Activated CD4-positive, alpha-beta T cell treated with anti-CD3 and anti-CD28 coated beads, Interleukin-2, amount 50 U/mL, for 1 hour (primary cell): ENCODE measurements at places on chromosomes 7 and 10.

- no peak for DNase-seq
Measured at GRCh38 chr10:116080553-116080952, 192.5 kb downstream of the GFRA1 start.

DNA sequence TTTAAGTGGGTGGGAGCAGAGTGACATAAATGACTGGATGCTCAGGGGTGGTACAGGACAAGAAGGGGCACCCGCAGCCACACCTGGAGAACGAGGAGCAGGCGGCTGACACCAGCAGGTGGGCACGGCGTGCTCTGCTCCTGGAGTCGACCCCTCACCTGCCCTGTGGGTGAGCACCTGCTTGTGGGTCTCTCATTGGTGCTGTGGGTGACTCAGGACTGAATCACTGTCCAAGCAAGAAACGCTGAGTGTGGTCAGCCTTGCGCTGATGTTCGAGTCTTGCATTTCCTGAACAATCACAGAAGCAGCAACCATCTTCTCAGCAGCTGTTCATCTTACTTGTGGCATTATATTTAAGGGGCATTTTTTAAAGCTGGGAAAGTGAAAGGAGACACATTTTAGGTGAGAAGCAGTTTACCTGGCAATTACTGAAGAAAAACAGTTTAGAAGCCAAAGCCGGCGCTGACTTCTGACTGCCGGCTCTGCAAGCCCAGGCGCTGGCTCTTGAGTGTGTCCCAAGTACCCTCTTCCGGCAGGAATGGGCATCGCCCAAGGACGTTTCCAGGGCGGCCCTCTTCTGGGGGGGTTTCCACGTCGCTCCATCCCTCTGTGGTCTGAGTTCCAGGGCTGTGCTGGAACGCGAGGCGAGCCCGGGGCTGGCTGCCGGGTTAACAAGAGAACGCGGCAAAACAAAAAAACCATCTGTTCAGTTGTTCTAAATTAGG is 145.2 kb upstream of the PFKP start:
- DNase-seq = no peak

DNA sequence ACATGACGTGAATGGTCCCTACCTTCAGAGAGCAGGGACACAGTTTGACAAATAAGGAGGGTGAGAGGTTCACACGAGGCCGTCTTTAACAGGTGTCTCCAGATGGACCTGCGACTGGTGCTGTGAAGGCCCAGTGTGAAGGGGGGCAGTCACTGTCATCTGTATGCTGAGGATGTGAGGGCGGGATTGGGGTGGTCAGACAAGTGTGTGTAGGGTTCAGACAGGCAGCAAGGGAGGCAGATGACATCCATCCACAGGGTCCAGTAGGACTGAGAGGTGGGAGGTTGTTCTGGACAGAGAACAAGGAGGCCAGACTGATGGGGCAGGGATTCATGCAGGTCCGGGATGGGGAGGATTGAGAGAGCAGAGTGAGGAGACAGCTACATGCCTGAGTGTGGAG is 232.6 kb upstream of the GPR26 start:
- DNase-seq = no peak

DNA sequence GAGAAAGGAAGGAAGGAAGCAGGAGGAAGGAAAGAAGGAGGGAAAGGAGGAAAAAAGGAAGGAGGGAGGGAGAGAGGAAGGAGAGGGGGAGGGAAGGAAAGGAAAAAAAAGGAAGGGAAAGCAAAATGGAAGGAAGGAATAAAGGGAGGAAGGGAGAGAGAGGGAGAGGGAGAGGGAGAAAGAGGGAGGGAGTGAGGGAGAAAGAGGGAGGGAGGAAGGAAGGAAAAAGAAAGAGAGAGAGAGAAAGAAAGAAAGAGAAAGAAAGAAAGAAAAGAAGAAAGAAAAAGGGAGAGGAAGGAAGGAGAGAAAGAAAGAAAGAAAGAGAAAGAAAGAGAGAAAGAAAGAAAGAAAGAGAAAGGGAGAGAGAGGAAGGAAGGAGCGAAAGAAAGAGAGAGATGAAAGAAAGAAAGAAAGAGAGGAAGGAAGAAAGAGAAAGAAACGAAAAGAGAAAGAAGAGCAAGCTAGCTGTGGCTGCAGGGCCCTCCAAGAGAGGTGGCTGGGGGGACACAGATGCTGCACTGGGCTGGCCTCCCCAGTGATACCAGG is 472.4 kb upstream of the MGMT start:
- DNase-seq = no peak

DNA sequence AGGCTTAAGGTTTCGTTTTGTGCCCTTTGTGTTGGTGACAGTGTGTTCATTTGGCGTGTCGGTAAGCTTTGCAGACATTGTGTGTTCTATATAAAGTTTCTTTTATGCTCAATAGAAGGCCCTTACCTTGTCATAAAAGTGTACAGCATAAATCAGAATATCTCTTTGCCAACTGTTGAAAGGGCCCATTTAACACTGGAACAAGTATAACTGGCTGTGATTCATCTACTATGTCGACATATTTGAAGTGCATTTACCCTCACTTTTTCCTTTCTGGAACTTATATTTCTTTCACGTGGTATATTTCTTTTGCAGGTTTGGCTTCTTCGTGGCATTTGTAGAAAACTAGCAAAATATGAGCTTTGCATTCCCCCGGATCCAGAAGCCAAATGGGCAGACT is 32.7 kb downstream of the EEPD1 start:
- no peak for DNase-seq

DNA sequence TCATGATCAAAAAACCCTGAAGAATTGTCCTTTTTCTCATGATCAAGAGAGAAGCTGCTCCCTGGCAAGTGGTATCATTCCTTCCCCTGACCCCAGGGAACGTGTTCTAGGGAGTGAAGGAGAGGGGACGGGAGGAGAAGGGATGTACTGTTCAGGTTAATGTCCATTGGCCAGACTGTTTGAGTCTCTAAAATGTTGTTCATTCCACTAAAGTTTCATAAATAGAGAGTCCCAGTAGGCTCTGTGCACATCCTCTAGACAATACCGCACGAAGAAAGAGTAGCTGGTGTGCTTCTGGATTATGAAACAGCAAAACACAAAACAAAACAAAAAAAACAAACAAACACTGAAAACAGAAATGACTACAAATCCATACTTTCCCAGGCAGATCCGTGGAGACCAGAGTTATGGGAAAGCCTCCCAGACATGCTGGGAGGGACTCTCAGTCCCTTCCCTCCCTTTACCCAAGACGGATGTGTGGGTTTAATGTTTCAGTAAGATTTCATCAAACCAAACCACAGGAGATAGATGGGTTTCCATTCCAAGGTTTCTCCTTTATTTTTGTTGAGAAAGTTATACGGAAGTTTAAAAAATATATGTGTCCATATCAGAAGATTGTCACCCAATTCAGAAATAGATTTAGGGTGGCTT is 66.5 kb upstream of the TNS3 start:
- DNase-seq = no peak

DNA sequence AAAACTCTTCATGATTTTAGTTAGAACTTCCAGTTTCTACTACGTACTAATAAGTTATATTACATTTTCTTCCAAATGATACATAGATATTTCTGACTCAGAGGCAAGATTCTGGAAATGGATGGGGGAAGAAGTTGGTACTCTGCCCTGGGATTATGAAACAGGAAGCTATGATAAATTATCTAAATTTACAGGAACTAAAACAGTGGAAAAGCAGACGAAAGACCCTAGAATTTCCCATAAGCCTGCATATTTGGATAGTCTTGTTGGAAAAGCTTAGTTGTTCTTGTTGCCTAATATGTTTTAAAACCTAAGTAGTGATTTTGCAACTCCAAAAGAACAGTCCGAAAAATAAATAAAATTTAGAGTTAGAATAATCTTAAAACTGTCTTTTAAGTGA is 21.8 kb downstream of the CFAP69 start:
- DNase-seq = no peak

DNA sequence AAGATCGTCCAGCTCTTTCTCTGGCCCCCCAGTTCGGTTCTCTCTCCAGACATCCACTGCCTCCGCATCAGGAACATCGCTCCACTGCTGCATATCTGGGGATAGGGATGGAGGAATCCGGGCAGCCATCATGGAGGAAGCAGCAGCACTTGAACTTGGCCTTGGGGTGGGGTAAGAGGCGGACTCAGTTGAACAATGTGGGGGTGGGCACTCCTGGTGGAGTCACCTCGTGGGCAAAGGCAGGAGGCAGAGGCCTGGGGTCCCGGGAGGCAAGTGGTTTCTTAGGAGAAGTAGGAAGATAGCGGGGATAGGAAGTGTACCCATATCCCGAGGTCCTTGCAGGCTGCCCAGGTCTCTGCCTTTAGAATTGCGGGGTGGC is 98.3 kb downstream of the CHST15 start:
- no peak for DNase-seq

GRCh38 chr7:70763961-70764691 is 367.8 kb upstream of the GALNT17 start:
- DNase-seq = no peak

GRCh38 chr7:2108501-2109250 is 124.1 kb downstream of the MAD1L1 start:
- no peak for DNase-seq

GRCh38 chr10:6124666-6125065 is 35.8 kb downstream of the RBM17 start:
- no peak for DNase-seq

GRCh38 chr10:113982296-113982695 is 61.4 kb upstream of the ADRB1 start:
- DNase-seq = no peak

- no peak for DNase-seq
Measured at GRCh38 chr10:89134963-89135362, 72.2 kb downstream of the CH25H start.

GRCh38 chr7:158120716-158121115 is 466.9 kb downstream of the PTPRN2 start:
- no peak for DNase-seq

DNA sequence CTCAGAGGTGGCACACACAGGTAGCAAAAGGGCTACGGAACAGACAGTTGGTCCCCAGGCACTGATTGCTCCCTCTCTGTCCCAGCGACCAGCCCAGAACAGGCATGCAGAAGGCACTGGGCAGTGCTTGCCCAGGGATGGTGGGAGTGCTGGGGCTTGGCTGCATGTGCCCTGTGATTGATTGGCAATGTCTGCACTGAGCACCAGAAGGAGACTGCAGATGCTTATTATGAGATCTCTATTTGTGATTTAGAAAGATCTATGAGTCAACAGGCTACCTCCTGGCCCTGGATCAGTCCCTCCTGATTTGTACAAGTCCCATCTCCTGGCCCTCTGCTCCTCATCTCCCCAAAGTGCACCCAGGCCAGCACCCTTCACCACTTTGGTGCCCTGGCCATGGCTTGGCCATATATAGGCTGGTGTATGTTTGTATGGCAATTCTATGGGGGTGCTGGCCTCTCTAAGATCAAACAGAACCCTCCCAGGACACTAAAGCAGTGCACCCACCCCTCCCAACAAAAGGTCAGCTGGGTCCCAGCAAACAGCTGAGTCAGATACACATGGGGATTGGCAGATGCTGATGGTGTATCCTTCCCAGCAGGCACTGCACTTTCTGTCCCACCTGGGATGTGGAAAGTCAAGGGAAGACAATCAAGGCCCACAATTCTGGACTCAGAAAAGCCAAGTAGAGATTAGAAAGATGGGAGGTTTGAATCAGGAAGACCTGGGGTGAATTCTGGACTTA is 30.9 kb downstream of the CAMK2B start:
- no peak for DNase-seq

GRCh38 chr7:42930889-42931288 is 1.1 kb downstream of the PSMA2 start:
- DNase-seq = no peak

DNA sequence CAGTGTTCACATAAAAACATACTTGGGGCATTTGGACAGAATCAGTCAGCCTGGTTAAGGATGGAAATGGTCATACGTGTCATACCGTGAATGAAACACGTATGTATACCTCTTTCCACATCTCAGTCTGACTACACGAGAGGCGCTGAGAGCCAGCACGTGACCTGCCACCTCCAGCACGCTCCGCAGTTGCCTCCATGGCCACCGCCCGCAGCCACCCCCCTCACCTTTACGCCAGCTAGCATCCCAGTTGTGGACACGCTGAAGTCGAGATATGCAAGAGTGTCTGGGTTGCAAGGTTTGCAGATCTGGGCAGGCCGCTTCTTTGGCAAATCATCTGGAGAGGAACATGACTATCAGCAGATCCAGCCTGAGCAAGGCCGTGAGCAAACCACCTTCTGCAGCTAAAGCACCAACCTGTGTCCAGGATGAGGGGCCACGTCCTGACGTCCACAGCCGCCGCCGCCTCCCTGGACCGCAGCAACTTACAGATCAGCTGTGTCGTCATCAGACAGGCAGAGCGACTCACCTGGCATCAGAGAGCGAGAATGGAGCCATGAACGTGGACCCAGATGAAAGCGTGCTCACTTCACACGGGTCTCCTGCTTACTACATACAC is 209.4 kb downstream of the ZMYND11 start:
- DNase-seq = no peak

GRCh38 chr7:15784694-15785030 is 98.2 kb upstream of the MEOX2 start:
- DNase-seq = no peak

DNA sequence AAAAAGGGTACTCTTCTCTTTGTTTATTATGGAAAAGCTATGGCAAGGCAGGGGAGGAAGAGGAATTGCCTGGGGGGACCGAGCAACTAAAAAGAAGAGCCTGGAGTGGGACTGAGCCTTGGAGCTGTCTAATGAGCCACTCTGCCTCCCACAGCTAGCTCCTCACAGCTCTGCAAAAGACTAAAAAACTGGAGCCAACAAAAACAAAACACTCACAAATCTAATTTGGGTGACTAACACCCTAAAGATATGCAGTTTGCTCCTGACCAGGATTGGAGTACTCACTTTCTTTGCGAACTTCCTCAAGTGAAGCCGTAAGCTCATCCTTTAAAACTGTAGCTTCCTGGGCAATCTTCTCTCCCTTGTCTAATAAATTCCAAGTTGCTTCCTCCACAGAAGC is 89.4 kb downstream of the CTNNA3 start:
- DNase-seq = no peak

- DNase-seq = no peak
Measured at GRCh38 chr7:329691-330281, 39.8 kb downstream of the FOXL3 start.

- DNase-seq = no peak
Measured at GRCh38 chr7:48551652-48552051, 372.7 kb upstream of the CDC14C start.

DNA sequence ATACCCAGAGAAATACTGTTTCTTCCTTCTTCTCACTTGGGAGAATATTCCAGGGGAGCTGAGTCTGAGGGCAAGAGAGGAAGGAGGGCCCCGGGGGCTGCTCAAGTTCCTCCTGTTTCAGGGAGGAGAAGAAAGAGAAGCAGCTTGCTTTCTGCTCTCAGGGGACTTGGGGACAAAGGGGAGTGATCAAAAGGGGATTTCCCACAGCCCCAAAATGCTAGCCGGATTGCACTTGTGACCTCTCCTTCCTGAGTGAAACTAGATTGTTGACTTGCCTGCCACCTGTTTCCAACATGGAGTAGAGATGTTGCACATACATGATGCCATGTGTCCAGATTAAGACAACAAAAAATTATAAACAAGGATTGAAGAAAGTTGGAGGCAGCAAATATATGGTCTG is 28.7 kb upstream of the PDCD4 start:
- DNase-seq = peak; percentile 30

GRCh38 chr7:146781352-146782116 is 664.9 kb downstream of the CNTNAP2 start:
- no peak for DNase-seq

GRCh38 chr7:74311305-74311744 is 22.1 kb downstream of the CLIP2 start:
- DNase-seq = no peak

GRCh38 chr10:103917302-103918052 is 507 bp downstream of the STN1 start:
- DNase-seq = peak; percentile 14
